Fibroblast of skin of right biceps (primary cell): ENCODE measurements at places on chromosomes 3 and 15.
A peak's percentile ranks its signal among the peaks of the same experiment; 100 is the strongest.

DNA sequence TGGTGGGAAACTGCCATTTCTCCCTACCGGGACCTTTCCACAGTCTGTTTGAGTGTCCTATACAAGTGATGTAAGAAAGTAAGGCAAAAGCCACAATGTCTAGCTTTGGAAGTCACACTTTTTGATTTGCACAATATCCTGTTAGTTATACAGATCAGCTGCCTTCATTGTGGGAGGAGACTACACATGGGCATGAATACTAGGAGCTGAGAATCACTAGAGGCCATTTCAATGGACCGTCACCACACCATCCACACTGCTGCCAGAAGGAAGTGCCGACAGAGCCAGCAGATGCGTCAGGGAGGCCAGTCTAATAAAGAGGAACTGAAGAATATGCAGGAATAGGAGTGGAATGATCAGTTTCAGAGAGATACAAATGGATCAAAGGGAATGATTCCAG, 65.8 kb downstream of the SCN11A start:
- DNase-seq, result peak; percentile 11

- DNase-seq, result no peak
Observed at GRCh38 chr3:135203026-135203425, 408.0 kb downstream of the EPHB1 start.

GRCh38 chr15:68495221-68495950, 63.4 kb upstream of the ITGA11 start:
- DNase-seq, result no peak

DNA sequence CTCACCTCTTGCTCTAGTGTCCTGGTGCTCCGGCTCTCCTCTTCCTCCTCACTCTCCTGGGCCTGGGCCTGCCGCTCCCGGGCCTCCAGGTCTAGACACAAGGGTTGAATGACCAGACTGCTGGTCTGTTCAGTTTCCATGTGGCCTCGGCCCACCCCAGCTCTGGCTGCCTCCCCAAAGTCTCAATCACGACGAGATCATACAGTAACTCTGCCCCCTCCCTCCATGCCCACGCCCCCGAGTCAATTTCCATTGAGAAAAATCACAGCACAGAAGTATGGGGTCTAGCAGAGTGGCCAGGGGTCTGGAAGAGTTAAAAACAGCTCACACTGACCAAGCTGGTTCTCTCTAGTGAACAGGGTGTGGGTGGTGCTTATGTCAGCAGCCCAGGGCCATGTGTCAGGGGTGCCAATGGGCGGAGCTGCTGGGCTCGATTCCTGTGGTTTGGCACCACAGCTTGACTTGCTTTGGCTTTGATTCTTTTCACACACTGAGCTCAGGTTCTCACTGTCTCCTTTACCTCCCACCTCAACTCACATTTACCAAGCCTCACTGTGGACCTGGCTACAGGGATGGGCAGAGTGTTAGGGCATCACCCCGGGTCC, 6.9 kb downstream of the C15orf62 start:
- no peak for DNase-seq

DNA sequence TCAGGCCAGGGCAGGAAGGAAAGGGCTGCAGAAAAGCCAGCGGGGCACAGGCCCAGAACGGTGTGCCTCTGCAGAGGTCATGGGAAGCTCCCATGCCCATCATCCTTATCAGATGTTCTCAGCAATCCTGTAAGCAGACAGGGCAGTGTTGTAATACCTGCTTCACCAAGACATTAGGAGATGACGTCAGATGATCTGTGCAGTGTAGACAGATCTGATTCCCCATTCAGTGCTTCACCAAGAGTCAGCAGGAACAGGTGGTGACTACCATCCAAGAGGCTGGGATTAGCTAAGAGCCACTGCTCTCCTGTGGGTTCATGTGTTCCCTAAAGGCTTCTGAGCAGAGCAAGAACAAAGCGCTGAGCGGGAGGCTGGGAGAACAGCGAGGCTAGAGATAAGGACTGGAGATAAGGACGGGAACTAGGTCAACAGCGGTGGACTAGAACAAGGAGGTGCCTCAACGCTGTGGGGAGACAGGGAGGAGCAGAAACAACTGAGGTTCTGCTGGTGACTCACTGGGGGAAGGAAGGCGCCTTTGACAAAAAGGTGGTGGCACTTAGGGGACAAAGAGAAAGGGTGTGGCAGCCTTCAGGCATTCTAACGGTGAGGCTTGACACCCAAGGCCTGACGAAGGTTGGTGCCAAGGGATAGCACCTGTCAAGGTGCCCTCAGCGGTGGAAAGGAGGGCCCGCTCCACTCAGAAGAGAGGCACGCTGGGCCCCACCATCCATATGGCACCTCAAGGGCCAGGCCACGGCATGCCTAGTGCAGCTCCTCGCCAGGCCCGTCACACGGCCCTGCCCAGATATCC, 28.4 kb downstream of the CCDC12 start:
- no peak for DNase-seq

DNA sequence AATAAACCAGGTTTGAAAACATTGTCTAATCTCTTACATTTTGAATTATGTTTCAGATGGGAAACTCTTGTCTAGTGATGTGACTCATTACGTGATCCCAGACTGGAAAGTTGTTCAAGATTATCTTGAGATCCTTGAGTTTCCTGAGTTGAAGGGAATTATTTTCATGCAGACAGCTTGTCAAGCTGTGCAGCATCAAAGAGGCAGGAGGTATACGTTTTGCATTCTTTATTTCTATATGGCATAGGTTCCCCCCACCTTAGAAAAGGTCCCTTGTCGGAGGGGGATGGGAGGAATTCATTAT, 1.5 kb downstream of the DIS3L start:
- DNase-seq, result peak; percentile 59

- no peak for DNase-seq
Observed at GRCh38 chr3:87247430-87247773, 20.3 kb downstream of the CHMP2B start.

DNA sequence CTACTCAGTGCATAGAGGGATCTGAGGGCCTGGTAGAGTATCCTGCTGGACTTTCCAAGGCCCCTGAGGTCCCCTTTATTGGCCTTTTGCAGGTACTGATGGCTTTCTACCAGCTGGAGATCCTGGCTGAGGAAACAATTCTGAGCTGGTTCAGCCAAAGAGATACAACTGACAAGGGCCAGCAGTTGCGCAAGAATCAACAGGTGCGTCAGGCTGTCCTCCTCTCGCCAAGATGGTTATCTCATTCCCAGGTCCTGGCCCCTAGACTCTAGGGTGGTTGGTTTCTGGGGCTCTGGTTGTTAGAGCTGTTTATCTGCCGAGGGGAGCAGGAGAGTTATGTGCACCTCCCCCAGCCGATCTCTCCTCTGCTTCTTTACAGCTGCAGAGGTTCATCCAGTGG, 9.3 kb downstream of the EIF2B5 start:
- no peak for DNase-seq

- DNase-seq, result no peak
Observed at GRCh38 chr3:126994661-126995245, 11.8 kb downstream of the PLXNA1 start.

- DNase-seq, result no peak
Observed at GRCh38 chr3:123629747-123630047, 44.8 kb upstream of the HACD2 start.

DNA sequence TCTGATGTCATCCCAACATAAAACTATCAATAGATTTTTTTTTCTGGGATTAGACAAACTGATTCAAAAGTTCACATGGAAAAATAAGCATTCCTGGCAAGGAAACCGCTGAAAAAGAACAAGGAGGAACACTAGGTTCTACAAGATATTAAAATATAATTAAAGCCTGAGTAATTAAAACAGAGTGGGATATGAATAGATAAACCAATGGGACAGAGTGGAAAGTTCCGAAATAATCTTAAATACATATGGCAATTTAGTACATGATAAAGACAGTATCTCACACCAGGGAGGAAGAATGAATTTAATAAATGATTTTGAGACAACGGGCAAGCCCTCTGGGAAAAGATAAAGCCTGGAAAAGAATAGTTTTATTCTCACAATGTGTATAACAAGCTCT, 4.7 kb downstream of the GLDN start:
- DNase-seq, result no peak

DNA sequence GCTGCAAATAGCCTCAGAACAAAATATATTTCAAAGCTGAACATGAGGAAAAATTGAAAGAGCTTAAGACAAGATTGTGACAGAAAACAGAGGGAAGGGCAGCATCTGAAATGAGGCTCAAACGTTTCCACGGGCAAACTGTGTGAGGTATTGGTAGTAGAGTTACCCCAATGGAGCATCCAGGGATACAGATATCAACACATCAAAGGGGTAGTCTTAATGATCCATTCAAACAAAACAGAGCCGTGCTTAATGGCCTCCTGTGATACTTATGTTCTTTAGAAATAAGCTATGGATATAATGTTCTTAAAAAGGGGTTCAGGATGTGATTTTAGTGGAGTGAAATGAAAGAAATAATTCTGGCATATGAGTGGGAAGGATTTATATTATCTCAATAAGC, 430.3 kb upstream of the PDZRN3 start:
- DNase-seq, result no peak

- peak; percentile 80 for DNase-seq
Observed at GRCh38 chr3:42101048-42101447, 9.9 kb downstream of the TRAK1 start.

- DNase-seq, result no peak
Observed at GRCh38 chr15:95944193-95944592, 386.3 kb upstream of the NR2F2 start.

DNA sequence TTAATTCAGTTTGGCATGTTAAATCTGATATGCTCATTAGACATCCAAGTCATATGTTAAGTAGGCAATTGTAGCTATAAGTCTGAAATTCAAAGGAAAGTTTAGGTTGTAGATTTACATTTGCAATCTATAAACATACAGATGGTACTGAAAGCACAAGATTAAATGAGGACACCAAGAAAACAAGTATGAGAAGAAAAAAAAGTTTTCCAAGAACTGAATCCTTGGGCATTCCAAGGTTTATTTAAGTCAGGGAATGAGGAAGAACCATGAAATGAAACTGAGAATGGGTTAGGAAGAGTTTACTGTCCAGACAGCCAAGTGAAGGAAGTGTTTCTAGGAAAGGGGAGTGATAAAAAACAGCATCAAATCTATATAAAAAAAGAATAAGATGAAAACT, 756.1 kb upstream of the DPPA4 start:
- no peak for DNase-seq

- DNase-seq, result peak; percentile 42
Observed at GRCh38 chr3:124903896-124904834, 17.0 kb upstream of the ITGB5 start.

DNA sequence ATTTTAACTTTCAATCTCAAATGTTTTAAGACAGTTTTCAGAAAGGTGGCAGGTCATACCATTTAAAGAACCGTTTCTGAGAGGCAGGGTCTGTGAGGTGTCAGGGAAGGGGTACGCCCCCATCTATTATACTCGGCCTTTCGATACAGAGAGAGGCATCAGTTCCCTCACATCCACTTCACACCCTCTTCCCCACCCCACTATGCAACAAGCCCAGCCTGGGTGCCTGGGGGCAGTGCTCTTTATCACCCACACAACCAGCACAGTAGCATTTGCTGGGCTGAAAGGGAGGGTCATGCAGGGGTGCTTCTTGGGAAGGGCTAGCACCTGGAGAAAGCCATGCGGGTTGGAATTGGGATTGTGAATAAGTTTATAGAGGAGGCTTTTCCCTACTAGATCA, 56.0 kb upstream of the KCNMB2 start:
- DNase-seq, result no peak

DNA sequence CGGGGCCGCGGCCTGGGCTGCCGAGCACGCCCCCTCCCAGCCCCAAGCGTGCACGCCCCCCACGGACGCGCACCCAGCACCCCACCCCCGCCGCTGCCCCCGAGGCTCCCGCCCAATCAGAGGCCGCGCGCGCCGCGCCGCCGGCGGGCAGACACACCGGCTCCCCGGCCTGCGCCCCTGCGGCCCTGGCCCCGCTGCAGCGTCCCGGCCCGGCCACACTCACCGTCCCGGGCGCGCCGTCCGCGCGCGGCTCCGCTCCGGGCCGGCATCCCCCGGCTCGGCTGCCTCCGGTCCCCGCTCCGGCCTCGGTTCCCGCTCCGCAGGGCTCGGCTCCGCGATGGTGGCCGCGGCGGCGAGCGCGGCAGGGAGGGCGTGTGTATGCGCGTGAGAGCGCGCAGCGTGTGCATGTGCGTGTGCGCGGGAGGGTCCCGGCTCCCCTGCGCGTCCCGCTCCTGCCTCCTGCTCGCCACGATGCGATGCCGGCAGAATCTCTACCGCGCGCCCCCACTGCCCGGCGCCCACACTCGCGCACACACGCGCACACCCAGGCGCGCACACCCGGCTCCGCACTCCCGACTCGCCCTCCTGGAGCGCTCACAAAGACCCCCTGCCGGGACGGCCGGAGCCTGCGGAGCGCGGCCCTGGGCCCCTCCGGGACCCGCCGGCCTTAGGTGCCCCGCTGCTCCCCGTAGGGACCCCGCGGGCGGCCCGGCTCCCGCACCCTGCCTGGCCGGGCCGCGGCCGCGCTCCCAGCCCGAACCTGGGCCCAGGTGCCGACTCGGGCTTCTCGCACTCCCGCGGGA, 186.5 kb upstream of the LINGO1 start:
- DNase-seq, result no peak

DNA sequence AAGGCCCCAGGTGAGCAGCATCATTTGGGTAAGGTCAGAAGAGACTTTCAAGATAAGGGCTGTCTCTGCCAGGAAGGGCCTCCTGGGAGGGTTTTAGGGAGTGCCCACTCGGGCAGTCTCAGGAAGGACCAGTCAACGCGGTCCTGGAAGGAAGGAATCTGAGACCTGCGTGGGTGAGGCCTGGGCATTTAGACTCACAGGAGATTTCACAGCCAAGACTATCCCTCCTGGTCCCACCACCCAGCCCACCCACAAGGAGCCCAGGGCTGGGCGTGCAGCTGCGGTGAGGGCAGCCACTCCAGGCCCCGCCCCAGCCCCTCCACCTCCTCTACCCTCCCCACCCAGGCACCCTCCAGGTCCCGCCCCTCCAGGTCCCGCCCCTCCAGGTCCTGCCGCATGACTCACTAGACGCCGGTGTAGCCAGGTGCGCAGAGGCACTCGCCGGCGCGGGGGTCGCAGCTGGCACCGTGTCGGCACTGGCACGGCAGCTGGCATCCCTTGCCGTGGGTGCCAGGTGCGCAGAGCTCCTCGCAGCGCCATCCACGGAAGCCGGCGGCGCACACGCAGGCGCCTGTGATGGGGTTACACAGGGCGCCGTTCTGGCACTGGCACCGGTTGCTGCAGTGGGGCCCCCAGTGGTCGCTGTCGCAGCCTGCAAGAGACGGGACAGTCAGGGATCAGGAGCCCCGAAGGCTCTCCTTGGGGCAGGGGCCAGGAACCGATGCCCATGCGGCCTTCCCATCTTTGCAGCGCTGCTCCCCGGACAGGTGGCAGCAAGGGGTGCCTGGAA, 112.7 kb downstream of the RAB11A start:
- DNase-seq, result no peak

DNA sequence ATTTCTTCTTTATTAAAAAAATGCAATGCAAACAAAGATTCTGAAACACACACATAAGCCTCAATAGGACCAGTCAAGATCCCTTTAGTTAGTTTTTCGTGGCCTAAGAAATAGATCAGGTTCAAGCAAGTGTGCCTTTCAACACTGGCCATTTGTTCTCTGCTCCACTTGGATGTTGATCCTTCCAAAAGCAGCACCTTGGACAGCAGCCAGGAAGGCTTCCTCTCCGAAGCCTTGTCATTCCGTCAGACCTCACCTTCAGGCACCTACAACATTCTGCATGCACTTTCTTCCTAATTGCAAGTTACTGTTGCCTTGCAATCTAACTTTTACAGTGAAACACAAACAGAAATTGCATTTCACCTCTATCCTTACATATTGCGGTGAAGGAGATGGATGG, 155.9 kb upstream of the FEZF2 start:
- peak; percentile 37 for DNase-seq
